Stimulated activated naive CD4-positive, alpha-beta T cell treated with Interleukin-2 at 50 U/mL for 16 hours (primary cell): ENCODE measurements at places on chromosomes 4 and X.

DNA sequence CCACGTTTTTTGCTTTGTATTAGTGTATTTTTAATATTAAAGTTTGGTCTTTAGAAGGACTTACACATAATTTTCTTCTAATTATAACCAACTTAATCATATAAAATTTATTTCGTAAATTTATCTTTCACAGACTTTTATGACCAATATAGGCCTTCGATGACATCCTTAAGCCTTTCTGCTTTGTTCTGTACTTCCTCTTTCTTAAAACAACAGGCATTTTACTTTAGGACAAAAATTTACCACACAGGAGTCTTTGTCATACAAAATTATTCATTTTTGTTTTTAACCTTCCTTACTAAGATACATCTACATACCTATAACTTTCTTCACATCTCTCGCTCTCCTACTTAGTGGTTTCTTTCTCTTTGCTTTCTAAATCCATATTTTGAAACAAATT is 56.3 kb downstream of the RGS12 start:
- DNase-seq: no peak

GRCh38 chrX:131045726-131046125 is 12.4 kb upstream of the ARHGAP36 start:
- no peak for DNase-seq

DNA sequence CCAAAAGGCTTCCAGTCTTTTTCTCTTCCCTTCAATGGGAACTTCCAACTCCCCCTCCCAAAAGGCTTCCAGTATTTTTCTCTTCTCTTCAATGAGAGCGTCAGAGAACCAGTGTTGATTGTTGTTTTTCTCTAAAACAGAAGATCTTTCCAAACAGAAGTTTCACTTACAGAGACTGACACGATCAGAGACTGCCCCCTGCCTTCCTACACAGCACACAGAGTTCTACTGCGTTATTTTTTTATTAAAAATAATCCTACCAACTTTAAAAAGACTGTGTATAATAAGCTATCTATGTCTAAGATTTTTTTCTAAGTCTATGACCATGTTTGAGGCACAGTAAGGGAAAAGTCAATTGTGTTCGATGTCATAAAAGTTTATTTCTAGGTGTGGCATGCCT is 3.5 kb upstream of the HTR2C start:
- no peak for DNase-seq

DNA sequence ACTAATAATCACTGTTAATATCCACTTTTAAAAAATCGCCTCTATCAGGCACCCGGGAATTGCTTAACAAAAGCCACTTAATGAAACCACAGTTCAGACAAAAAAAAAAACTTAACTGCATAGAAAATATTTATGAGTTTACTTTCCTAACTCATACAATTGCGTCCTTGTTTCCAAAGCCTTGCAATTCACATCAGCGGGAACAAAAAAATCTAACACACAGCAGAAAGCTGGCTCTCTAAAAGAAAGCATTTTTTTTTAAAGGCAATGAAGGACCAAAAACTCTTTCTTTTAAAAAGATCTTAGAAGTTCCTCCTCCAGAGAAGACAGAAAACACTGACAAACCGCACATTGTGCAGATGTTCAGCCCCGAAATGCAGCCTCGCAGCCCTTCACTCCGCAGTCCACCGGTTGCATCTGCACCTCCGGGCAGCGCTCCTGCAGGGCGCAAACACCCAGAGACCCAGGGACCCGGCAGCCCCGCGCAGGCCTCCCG is 812 bp downstream of the FAT1 start:
- no peak for DNase-seq

GRCh38 chr4:88623097-88623496 is 30.8 kb downstream of the HERC3 start:
- DNase-seq: no peak

- no peak for DNase-seq
Measured at GRCh38 chr4:8110071-8110986, 48.3 kb downstream of the ABLIM2 start.

GRCh38 chrX:70480660-70481018 is 36.0 kb downstream of the DLG3 start:
- DNase-seq: no peak
